Upper lobe of left lung (tissue), 6 donors: ENCODE measurements at places on chromosomes 12 and 14.

DNA sequence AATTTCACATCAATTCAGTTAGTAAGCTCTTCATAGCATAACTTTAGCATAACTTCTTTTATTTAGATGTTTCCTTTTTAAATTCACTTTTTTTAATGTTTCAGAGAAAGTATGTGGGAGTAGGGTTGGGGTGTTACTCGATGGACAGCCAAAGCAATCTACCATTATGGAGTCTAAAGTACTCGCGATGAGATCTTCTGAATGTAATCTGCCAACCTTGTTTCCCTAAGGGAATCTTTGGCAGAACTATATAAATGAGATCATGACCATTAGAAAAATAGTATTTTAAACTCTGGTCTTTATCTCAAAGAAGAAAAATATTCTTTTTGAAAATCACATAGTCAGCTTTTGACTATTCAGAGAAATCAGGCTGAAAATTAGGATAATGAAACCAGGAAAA lies 103.9 kb downstream of the BBS10 start:
- no peaks in the 10 kb centered on the region for H3K36me3 ChIP-seq
- H3K4me3 ChIP-seq = no peak overlapping the region
- H3K27me3 ChIP-seq = no peaks in the 10 kb centered on the region
- DNase-seq = no peak
- no peaks in the 10 kb centered on the region for H3K4me1 ChIP-seq
- H3K27ac ChIP-seq = no peak overlapping the region

DNA sequence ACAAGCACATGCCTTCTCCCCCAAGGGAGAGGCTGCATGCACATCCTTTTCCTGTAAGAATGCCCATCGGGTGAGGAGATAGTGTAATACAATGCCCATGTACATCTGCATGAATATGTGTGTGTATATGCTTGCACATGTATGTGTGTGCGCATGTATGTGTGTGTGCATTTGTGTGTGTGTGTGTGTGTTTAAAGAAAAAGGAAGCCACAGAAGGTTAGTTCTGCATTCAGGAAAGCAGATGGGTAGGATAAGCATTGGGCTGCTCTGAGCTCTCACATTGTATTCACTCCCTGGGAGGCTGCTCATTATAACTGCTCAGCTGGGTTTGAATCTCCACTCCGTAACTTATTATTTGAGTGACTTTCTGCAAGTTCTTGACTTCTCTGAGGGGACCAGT lies 74.3 kb downstream of the GALNT8 start:
- no peaks in the 10 kb centered on the region for H3K27me3 ChIP-seq
- H3K36me3 ChIP-seq = no peaks in the 10 kb centered on the region
- no peak overlapping the region for H3K4me3 ChIP-seq
- no peak overlapping the region for H3K27ac ChIP-seq
- H3K4me1 ChIP-seq = no peaks in the 10 kb centered on the region

DNA sequence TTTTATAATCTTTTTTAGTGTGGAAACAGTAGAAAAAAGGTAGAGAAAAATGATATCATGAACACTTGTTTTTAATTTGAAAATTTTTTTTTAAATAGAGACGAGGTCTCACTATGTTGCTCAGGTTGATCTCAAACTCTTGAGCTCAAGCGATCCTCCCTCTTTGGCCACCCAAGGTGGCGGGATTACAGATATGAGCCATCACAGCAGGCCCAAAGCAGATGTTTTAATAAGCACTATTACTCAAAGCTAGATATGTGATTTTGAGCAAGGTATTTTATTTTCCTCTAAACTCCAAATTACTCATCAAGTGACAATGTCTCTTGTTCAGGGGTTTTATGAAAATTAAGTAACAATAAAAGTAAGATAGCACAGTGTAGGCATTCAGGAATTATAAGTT lies 10.7 kb upstream of the WDR89 start:
- H3K27me3 ChIP-seq = no peaks in the 10 kb centered on the region
- H3K27ac ChIP-seq = no peak overlapping the region

DNA sequence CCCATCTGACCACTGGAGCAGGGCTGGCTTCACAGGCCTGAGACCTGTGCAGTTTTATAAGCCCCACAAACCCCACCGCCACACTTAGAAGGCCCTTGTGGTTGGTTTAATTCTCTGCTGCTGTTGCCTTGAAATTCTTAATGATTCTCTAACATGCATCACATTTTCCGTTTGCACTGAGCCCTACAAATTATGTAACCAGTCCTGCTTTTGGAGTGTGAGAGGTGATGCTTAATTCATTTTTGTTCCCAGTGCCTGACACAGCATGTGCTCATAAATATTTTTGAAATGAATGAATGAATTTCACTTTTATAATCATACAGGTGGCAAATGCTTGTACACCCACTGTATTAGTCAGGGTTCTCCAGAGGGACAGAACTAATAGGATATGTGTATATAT lies 52.8 kb upstream of the PLXNC1 start:
- no peak overlapping the region for H3K27ac ChIP-seq
- H3K27me3 ChIP-seq = no peaks in the 10 kb centered on the region
- no peak for DNase-seq

GRCh38 chr14:100771121-100771800 lies 44.6 kb downstream of the DLK1 start:
- no peak overlapping the region for H3K27ac ChIP-seq
- no peaks in the 10 kb centered on the region for H3K27me3 ChIP-seq
- no peak for DNase-seq
- no peaks in the 10 kb centered on the region for H3K4me1 ChIP-seq

- H3K4me3 ChIP-seq = no peak overlapping the region
- peak; percentile 48 for DNase-seq
- H3K36me3 ChIP-seq = peaks cover 9% of the 10 kb centered on the region
- no peaks in the 10 kb centered on the region for H3K27me3 ChIP-seq
Measured at GRCh38 chr12:42235426-42235825, 2.6 kb downstream of the YAF2 start.

DNA sequence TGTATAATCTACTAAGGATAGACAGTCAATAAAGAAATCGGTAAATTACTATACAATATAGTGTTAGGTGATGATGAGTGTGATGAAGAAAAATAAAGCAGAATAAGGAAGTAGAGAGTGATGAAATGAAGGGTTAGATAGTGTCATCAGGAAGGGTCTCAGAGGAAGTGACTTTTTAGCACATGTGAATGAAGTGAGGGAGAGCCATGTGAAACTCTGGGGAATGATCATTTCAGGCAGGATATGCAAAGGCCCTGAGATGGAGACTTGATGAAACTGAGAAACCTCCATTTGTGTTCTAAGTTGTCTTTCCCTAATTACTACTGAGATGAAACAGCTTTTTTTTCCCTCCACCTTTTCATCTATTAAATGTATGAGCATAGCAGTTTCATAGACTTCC lies 19.4 kb upstream of the GNPTAB start:
- H3K27me3 ChIP-seq = no peaks in the 10 kb centered on the region
- no peaks in the 10 kb centered on the region for H3K36me3 ChIP-seq
- H3K4me1 ChIP-seq = peaks cover 5% of the 10 kb centered on the region
- DNase-seq = no peak
- H3K27ac ChIP-seq = no peak overlapping the region
